ENCODE measurements at places on chromosomes 3 and 15.

- DNase-seq, result no peak
Observed at GRCh38 chr3:128884992-128885391, 5.6 kb downstream of the ACAD9 start.

GRCh38 chr15:42104095-42104891, 9.9 kb upstream of the PLA2G4D start:
- DNase-seq, result no peak

DNA sequence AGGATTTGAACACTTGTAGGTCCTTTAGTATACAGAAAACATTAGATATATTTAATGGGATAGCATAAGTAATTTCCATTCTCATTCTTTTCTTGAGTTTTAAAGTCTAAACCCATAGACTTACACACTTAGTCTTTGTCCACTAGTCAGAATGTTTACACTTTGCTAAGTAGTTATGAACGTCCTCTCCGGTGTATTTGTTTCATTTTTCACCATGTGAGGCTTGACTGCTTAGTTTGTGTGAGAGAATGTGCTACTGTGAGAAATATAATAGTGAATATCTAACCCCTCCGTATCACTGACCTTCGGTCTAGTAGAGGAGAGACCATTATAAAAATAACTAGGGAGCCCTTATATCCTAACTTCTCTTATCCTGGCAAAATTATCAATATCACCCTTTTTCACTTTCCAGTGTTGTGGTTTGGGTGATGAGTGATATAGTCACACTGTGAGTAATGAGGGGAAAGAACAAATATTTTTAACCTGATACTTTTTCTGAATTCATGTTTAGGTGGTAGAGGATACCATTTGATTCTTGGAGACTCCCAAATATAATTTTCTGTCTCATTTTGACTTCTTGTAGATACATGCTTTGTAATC, 122.4 kb downstream of the UBE2E2 start:
- DNase-seq, result no peak

DNA sequence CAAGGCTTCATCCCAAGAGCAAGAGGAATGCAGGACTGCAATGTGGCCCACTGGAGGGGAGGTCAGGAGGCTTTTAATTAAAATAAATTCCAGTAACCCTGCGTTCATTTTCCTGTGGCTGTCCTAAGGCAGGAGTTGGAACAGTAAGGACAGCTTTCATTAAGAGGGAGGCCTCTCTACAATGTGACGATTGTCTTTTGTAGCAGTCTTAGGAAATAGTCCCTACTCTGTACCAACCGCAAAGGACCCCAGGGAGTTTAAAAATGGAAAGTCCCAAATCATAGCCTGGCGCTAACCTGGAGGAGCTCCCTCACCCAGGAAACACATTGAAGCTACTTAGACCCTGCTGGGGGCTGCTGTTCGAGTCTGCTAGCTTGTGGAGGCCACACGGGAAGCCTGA, 62.8 kb downstream of the SYNM start:
- no peak for DNase-seq

DNA sequence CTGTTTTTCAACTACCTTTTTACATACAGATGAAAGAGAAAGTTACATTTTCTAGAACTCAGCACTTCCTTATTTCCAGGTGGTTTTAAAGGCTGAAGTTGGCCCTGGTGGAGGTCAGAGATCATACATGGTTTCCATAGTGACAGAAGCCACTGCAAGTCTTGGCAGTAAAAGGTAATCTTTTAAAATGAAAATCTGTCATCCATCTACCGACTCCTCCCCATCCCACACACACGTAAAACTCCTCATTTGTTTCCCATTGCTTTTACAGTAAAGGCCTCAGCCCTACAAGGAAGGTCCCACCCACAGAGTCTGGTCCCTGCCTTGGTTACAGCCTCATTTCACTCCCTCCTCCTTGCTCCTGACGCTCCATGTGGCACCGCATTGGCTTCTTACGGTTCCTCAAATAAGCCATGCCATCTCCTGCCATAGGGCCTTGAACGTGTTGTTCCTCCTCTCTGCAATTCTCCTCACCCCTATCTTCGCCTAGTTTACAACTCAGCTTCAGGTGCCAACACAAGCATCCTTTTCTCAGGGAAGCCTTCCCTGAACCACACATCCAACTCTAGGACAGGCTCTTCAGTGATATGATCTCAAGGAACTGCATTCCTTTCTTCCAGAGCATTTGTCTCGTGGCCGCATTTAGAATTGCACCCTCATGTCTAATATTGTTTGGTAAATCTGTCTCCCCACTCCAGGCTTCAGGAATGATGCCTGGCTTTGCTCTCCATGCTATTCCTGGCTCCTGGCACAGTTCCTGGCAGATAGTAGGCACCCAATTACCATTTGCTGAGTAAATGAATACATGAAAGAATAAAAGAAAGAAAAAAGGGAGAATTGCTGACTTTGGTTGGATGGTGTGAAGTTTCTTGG, 2.6 kb downstream of the CYP19A1 start:
- DNase-seq, result peak; percentile 27

DNA sequence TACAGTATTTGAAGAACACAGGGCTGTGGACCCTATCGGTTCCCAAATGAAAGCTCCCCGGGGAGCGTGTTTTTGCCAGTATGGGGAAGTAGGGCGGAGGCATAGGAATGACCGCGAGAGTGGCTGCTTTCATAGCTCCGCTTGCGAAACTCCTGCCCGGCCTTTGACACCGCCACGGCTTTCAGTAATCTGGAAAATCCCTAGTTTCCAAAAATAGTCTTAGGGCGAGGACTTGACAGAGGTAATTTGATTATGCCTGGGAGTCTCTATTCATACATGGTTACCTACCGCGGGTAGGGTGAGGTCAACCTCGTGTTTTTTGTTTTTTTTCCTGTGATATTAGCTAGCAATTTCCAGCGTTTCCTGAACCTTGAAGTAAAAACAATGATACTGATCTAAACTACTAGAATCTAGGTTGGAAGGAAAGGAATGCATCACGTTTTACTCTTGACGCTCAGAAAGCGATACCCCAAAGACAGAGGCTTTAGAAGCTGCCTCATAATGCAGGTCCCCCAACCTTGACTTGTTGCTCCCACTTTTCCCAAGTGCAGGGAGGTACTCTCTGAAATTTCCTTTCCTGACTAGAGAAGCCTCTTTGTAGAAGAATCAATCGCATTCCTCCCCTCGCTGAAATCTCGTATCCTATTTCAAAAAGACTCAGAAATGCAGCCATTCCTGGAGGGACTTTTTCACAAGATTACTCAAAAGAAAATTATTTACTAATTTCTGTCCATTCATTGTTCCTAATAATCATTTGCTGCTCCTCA, 894 bp upstream of the CCNL1 start:
- DNase-seq, result peak; percentile 76

DNA sequence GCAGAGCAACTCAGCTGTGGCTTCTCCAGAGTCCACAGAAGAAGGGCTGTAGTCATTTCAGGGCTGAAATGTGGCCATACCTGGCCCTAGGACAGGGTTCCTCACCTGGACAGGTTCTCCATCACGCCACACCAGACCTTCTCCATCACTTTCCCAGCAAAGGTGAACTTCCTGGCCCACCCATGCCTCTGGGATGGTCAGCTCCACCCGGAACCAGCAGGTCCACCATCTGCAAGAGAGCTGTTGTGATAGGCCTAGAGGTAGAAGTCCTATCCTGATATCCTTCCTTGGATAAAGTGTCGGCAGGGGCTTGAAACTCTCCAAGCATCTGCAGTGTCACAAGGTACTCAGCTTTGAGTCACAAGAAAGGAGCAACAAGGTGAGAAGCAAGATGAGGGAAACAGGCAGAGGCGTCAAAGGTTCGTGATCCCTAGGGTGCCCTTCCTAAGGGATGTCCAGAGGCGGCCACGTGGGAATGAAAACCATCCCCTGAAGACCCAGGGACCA, 948 bp downstream of the MAN2C1 start:
- no peak for DNase-seq

DNA sequence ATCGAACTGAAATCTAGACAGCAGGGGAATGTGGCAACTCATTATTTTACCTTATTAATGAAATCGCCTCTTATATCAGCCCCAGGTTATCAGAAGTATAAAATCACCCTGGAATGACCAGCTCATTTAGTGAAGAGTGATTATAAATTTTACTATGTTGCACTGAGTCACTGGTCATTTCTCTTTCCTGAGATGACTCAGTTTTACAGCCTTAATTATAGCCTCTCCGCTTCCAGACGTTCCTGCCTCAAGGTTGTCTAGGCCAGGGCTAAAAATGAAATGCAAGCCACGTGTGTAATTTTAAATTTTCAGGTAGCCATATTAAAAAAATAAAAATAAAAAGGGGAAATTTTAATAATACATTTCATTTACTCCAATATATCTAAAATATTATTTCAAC, 33.3 kb downstream of the DET1 start:
- no peak for DNase-seq

GRCh38 chr3:168341192-168341815, 245.6 kb upstream of the GOLIM4 start:
- DNase-seq, result no peak

DNA sequence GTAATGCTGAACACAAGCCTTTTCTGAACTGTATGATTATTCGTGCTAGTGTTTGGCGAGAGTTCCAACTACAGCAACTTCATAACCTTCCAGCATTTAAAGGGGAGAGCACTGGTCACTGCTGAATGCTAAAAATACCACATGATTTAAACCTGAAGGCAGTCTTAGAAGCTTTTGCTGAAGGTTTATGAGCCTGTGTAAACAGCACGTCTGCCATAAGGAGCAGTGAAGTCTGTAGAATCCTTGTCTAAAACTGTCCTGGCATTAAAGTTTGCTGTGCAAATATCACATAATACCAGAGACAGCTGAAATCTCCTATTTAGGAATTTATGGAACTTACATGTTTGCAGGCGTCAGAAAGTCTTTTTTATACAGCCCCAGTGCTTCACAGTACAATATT, 5.9 kb downstream of the SATB1 start:
- no peak for DNase-seq

DNA sequence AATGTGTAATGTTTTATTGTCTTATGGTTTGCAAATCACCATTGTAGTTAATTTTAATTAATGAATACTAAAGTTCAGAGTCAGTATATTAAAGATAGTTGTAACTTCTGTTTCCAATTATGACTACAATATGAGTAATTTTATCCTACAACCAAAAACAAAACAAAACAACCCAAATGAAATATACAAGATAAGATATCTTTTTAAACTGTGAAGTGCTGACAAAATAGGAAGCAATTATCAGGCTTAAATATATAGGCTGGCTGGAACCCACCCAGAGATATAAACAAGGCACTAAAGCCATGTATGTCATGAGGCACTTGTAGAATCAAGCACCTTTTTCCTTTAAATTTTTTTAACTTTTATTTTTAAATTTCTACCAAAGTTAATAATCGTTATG, 108.6 kb upstream of the LRRFIP2 start:
- no peak for DNase-seq

GRCh38 chr3:127061641-127062040, 78.7 kb downstream of the PLXNA1 start:
- DNase-seq, result no peak

DNA sequence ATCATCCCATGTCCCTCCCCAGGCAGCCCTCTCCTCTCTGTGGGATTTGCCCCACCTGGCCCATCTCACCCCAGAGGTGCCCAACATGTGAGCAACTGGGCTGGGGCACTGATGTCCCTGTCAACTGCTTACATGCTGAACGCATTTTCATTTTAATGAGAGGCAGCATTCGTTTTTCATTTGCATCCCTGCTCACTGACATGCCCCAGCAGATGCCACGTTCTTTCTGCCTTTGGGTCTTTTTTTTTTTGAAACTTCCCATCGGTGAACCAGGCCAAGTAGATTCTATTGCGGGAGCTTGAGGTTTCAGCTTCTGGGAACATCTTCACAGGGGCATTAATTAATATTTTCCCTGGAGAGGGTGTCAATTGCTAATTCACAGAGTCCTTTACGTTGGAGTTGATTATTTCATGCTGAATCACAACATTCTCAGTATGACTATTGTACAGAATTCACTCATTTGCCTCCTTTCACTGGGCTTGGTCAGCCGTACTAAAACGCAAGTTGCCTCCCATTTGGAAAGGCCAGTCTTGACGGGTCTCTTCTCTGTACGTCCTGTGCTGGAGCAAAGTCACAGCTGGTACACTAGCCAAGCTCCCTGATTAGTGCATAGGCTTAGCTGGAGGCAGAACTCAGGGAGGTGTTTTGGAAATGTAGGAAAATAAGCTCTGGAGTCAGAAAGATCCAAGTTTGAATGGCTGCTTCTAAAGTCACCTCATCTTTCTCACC, 69.8 kb downstream of the CHRNA7 start:
- DNase-seq, result no peak

- no peak for DNase-seq
Observed at GRCh38 chr3:12798559-12799179, 2.2 kb downstream of the CAND2 start.

DNA sequence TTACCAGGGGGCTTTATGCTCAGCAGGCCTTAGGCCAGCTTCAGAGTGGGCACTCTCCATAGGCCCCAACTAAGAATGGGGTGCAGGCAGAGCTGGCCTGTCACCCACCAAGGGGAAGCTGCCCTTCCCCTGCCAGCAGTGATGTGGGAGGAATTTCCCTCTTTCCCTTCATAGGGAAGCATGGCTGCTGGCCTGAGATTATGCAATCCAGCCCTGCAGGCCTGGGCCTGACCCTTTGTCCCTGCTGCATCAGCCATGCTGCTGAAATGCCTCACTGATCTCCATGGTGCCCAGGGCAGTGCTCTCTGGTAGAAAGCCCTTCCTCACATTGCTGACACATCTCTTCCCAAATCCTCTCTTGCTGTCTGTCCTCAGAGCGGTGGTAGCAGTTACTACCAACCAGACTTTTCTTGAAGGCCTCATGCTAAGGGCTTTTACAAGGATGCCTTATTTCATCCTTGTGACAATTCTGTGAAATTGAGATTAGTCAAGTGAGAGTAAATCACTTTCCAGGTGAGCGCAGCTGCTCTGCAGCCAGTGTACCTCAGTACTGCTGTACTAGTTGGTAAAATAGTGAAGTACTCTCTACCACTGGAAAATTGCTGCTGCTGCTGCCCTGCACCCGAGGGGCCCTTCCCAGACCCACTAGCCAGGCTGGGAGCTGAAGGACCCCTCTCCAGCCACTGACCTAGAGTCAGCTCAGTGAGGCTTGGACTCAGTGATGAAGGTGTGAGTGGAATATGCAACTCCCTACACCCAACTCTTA, 33.8 kb downstream of the MRAS start:
- DNase-seq, result no peak

DNA sequence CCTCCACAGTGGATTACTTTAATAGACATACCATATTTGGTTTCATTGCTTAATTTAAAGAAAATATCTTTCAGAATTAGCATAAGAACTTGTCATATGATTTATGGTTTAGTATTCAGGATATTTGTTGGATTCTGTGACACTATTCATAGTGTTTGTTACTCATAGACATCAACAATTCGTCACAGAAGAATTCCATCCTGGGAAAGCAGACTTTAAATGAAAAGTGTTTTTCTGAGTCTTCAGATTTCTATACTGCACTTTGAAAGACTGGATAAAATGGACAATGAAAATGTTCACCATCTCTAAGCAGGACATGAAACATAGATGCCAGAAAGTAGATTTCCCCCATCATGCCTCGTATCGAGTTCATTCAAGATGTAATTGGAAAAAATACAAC, 435.6 kb upstream of the ONECUT1 start:
- no peak for DNase-seq
